ENCODE measurements at places on chromosomes 5 and 9.

DNA sequence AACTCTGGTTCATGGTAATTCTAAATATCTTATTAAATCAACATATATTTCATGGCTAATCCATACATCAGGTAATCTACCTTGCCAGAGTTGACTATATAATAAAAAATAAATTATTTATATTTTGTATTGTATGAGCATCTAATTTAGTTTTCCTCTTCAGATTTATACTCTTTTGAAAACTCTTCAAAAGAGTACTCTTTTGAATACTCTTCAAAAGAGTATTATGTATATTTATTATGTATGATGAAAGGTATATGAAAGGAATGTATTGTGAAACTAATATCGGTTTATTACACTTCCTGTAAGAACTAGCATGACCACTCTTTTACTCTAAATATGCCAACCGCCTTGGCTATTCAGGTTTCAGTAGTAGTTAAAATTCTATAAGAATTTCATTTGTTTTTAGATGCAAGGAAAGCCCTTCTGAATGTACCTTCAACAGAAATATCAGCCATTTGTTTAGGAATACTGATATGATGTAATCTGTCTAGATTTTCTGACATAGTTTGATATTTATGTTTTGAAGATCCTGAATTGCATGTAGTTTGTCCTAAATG, 178.7 kb downstream of the WDR70 start:
- DNase-seq = no peak

DNA sequence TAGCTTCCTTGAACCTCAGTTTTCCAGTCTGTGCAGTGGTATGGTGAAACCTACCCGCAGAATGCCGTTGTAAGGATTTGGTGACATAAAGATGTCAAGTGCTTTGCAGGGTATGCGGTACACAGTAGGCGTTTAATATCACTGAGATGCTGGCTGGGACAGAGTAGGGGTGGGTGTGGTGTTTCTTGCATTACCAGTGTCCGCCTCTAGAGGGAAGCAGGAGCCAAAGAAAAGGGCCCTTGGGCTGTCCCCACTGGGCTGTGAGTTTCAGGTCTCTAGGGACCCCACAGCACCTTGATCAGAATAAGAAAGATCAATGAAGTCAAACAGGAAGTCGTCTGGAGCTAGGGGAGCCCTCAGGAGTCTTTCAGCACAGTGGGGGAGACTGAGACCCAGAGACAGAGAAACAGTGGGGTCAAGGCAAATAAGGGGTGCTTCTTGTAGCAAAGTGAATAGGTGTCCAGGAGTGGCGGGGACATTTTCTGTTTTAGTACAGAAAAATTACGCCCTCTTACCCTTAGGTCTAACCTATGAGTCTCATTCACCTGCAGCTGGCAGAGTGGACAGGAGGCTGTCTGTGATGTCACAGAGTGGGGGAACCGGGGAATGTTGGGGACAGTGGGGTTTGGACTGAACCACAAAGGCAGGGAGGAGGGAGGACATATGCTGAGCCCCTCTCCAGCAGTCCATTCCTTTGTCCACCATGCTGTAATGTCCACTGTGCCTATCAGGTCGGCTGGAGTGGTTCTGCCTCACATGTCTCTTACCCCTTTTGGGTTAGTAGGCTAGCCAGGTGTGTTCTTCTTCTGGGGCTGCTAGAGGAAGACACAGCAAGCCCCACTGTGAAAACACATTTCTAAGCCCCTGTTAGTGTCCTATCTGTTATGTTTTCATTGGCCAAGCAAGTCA, 4.7 kb upstream of the TEX53 start:
- DNase-seq = peak; percentile 69

- no peak for DNase-seq
These were observed 193.7 kb downstream of the TLE4 start for GRCh38 chr9:79765466-79765865.

DNA sequence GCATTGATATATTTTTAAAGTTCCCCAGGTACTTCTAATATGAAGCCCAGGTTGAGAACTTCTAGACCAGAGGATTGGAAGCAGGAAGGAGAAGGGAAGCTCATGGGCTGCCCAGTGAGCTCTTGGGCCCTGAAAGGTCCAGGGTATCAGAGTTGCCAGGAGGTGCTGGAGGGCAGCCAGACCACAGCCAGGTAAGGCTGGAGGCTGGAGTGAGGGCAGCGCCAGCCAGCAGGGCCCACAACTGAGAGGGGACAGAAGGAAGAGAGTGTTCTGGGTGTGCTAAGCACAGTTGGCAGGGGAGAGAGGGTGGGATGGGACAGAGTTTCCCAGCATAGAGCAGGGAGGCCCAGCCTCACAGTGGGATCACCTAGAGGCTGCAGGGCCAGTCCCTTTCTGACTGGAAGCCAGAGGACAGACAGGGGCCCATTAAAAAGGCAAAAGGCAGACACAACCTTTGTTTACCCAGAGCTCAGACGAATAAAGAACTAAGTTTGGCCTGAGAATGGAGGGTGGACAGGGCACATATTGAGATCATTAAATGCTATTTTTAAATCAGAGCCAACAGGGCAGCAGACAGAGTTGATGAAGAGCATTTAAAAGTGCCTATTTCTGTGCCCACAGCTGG, 94.9 kb downstream of the PDE8B start:
- DNase-seq = no peak

DNA sequence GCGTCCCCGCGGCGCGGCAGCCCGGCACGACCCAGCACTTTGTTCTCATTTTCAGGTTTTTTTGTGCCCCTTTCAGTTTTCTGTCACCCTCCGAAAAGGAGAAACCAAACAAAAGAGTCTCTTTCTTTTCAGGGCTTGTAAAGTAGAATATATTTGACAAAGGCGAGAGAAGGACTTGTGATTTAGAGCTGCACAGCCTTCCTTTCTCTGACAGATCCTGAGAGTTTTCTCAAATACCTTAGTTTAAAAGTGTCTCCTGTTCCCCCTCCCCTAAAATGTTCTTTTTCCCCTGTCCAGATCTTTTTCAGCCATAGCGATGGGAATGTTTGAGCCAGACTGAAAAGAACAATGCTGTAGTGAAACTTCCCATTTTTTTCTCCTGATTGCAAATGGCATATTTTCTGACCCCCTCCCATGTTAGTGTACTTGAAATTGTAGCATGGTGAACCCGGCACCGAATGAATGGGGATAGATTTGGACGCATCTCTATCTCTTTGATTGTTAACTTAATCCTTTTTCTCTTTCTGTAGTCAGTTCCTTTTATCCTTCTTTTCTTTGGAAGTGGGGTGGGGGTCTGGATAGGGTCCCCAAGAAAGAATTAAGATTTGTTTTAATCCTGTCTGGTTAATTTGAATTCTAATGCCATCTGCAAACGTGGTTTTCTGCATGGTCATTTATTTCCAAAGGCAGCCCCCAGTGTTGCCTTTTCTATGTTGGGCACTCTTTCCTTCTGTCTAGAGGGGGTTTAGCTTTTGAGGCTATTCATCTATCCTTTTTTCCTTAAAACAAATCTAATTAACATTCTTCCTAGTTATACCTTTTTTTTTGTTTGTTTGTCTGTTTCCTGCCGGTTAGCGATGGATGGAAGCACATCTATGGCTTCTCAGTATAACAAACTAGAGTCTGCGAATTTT, 2.2 kb downstream of the ZSWIM6 start:
- no peak for DNase-seq

DNA sequence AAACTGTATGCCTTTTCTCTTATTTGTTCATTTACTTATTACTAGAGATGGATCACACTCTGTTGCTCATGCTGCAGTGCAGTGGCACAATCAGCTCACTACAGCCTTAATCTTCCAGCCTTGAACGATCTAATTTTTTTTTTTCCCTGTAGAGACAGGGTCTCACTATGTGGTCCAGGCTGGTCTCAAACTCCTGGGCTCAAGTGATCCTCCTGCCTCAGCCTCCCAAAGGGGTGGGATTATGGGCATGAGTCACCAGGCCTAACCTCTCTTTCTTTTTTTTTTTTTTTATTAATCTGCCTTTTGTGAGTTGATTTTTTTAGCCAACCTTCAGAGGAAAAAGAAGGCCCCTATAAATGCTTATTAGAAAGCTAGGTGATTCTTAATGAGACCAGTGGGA, 303.0 kb downstream of the FBXL17 start:
- DNase-seq = no peak

GRCh38 chr9:37559125-37559524, 17.1 kb downstream of the FBXO10 start:
- DNase-seq = no peak

DNA sequence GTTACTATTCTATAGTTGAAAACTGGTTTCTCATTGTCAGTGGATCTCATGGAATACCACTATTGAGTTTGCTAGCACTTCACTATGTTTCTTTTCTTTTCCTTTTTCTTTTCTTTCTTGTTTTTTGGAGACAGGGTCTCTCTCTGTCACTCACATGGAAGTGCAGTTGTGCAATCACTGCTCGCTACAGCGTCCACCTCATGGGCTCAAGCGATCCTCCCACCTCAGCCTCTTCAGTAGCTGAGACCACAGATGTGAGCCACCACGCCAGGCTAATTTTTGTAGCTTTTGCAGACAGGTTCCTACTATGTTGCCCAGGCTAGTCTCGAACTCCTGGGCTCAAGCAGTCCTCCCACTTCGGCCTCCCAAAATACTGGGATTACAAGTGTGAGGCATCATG, 42.7 kb upstream of the VCAN start:
- no peak for DNase-seq

All from HTR-8/SVneo (cell line).